Chondrocyte (in vitro differentiated cells): ENCODE measurements at places on chromosomes 6 and 20. TPM values are rescaled to one million over a fixed set of nuclear protein-coding genes. Genes with fewer than 3 reads are reported as not detected.

Gene EYS
- total RNA-seq, result not detected in 3 replicates

Gene CLPSL2
- not detected in 3 replicates for total RNA-seq

Gene SLC17A3
- not detected in 3 replicates for total RNA-seq

DNA sequence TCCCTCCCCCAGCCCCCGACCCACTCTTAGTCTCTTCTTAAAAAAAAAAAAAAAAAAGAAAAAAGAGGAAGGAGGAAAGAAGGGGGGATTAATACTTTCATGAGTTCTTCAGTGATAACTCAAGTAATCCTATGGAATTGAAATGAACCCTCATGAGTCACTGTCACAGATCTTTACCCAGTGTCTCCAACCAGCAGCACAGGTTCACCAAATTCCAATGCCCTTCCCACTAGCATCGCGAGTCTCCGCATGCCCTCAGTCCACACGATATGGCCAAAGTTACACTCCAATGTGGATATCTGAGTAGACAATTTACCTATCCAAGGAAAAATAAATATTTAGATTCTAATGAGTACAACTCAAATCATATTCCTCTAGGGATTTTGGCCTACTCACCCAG lies 74.5 kb downstream of the MDN1 start:
- DNase-seq, result no peak

DNA sequence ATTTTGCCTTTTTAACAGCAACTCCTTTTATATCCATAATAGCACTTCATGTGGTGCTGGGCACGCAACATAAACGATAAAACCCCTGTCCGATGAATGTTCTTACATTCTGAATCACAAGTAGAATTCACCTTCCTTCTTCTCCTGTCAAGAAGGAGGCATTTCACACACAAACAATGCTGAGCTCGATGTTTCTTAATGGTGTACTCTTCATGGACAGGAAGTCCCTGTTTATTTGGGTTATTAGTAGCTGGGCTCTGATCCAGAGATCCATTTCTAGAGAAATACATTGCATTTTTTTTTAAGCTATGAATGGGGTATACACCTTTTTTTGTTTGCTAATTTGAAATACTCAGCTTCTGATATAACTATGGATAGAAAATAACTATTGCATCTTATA lies 82.4 kb downstream of the PPP1R3G start:
- DNase-seq, result no peak
